Pericardium fibroblast (primary cell): ENCODE measurements at places on chromosomes 5 and 9. TPM values are rescaled to one million over a fixed set of nuclear protein-coding genes. Genes with fewer than 3 reads are reported as not detected.

Gene LIX1
- total RNA-seq = not detected in 2 replicates

Gene SLC6A7
- total RNA-seq = not detected in 2 replicates

Gene PRXL2C
- 9.0 and 20.1 TPM in 2 replicates for total RNA-seq

Gene B4GALT7
- total RNA-seq = 25.4 and 44.9 TPM in 2 replicates

Gene ZBED3
- total RNA-seq = 1.6 and 18.1 TPM in 2 replicates

Gene C5orf58
- total RNA-seq = not detected in 2 replicates

Gene PGM5
- total RNA-seq = 1.4 and 6.3 TPM in 2 replicates

Gene PLEKHG4B
- not detected in 2 replicates for total RNA-seq
